OCI-M1 (cell line): ENCODE measurements at places on chromosomes 16 and 17.

DNA sequence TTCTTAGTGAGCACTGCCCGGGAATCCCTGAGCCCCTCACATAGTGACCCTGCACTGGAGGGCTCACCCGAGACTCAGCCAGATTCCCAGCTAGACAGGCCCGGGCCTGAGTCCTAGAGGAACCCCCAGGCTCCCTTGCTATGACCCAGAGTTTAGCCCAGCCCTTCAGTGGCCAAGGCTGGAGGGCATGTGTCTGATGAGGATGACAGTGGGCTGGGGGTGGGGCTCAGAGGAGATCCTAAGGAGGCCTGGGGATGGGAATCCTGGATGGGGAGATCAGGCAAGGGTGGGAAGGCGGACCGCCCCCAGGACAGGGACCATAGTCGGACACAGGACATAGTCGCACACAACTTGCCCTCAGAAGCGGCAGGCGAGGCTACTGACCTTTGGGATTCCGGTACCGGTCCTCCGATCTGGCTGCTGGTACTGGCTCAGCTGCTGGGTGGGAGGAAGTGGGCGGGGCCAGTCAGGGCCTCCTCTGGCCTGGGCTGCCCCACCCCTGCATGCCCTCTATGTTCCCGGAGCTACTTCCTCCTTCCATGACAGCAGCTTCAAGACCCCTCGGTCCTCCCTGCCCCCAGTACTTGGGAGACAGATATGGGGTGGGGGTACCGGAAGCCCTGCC lies 1.1 kb downstream of the CD79B start:
- DNase-seq, result peak; percentile 46

DNA sequence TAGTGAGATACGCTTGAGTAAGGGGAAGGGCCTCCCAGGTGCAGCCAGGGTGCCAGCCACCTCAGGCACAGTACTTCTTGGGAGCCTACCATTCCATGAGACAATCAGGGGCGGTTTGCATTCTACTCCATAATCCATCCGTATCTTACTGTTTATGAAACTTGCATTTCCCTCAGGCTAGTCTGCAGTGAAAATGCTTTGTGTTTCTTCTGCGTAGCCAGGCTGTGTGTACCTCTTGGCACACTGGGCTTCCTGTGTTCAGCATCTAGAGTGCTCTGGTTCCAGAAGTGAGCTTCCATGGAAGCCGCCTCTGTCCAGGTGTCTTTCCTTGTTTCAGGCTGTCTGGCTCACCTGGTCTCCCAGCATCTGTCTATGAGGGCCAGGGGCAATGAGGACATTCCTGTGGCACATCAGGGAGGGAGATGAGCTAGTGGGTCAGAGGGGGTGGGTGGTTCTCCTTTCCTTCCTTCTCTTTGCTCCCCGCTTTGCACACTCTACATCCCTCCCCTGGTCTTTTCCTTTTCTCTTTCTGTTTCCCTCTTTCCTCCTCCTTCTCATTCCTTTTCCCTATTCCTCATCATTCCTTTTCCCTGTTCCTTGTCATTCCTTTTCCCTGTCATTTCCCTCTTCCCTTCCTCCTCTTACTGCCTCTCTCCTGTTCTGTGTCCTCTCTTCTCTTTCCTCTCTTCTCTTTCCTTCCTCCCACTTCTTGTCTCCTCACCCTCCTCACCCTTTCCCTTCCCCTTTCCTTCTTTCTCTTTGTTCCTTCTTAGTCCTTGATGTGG lies 386.5 kb downstream of the CPPED1 start:
- DNase-seq, result no peak

DNA sequence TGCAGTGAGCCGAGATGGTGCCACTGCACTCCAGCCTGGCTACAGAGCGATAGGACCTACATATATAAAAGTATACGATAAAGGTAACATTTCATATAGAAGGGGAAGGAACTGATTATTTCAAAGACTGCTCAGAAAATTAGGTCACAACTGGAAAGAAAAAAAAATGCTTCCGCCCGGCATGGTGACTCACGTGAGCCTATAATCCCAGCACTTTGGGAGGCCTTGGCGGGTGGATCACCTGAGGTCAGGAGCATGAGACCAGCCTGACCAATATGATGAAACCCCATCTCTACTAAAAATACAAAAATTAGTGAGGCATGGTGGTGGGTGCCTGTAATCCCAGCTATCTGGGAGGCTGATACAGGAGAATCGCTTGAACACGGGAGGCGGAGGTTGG lies 7.8 kb downstream of the TEX14 start:
- DNase-seq, result no peak

GRCh38 chr17:67491009-67491680 lies 114.1 kb downstream of the PITPNC1 start:
- no peak for DNase-seq

DNA sequence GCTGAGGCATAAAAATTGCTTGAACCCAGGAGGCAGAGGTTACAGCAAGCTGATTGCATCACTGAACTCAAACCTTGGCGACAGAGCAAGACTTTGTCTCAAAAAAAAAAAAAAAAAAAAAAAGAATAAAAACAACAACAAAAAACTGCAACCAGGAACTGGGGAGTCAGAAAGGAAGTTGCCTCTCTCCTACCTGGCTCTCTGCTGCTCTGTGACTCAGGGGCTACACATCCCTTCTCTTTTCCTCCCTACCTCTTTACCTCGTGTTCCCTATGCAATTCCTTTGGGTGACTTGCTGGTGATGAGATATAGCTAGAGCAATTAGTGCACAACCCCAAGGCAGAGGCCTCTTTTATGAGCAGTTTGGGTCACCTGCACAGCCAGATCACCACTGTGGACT lies 95.9 kb downstream of the ABCC1 start:
- DNase-seq, result no peak

DNA sequence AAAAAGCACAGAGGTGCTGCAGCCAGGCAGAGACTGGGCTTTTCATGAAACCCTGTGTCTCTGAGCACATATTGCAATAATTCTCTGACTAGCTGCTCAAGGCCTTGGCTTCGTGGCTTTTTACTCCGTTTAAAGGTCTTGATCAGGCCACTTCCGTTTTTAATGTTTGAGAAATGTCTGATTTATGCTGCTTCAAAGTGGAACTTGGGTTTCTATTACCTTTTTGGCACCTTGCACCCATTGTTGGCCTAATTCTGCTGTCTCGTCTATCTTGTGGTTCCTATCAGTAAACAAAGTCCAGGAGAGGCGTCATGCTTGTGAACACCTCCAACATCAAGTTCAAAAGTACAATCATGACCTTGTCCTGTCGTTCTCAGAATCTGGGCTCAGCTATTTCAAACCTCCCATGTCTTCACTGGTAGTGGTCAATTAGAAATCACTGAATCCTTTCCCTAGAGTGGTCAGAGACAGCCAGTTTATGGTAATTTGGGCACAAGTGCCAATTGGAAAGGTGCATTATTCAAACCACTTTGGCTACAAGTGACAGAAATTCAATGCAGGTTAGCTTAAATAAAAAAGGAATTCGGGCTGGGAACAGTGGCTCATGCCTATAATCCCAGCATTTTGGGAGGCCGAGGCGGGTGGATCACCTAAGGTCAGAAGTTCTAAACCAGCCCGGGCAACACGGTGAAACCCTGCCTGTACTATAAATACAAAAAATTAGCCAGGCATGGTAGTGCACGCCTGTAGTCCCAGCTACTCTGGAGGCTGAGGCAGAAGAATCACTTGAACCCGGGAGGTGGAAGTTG lies 33.3 kb upstream of the METTL9 start:
- DNase-seq, result peak; percentile 62

GRCh38 chr17:10556301-10557005 lies 7.0 kb upstream of the MYH2 start:
- peak; percentile 0 for DNase-seq

GRCh38 chr16:54891346-54891745 lies 39.3 kb upstream of the IRX5 start:
- DNase-seq, result no peak
